Tibial artery (tissue), 4 donors: ENCODE measurements at places on chromosomes 7 and 10.

DNA sequence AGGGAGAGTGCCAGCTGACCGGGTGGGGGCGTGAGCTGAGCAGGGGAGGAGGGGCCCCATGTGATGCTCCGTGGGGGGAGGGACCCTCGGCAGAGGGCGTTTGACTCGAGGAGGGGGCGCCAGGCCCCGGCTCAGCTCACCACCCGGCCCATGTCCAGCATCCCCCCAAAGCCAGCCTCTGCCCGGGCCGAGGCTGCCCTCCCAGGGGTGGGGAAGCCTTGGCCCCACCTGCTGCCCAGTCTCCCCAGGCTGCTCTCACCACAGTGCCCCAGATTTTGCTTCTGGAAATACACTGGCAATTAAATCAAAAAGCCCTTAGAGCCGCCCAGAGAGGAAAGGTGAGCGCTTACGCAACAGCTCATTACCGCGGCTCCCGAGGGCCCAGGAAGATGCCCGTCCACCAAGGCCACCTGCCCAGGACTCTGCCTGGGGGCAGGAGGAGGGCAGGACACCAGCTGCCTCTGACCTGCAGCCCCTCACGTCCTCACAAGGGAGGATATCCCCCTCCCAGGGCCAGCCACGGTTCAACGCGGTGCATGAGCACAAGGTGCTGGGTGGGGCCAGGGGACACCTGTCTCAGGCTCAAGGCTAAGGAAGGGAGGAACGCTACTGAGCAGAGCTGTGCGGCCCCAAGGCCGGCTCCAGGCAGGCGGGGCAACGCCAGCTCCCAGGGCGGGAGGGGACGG lies 70.0 kb upstream of the INPP5A start:
- no peak for DNase-seq

DNA sequence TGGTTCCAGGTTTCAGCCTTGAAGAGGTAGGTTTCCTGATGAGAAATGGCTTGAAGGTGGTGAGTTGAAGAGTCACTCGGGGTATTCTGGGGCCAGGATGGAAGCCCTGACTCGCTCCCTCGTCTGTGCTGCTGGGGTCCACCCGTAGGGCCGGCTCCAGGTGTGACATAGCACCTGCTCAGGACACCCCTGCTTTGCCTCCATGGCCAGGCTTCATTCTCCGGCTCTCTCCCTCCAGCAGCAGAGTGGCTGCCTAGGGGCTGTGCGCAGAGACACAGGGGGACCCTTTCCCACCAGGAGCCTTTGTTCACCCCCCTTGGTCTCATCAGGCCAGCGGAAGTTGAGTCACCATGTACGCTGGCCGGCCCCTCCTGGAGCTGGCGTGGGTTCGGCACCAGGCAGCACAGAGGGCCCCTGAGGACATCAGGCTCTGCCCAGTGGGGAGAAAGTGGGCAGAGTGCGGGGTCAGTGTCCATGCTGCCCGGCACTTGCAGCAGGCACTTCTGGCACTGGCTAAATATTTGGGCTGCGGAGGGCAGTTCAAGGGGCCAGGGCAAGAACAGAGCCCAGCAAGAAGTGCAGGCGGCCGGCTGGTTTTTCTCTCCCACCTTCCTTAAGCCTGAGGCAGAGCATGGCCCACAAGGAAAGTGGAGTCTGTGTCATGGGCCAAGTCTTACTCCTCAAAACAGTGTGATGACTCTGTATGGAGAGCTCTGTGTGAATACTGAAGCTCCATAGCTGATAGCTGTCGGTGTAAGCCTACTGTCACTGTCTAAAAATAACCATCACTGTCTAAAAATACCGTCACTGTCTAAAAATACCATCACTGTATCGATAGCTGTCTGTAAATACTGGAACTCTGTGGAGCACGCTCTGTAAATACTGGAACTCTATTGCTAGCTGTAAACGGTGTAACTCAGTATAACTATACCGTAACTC lies 3.7 kb upstream of the PRKAR1B start:
- DNase-seq, result no peak

DNA sequence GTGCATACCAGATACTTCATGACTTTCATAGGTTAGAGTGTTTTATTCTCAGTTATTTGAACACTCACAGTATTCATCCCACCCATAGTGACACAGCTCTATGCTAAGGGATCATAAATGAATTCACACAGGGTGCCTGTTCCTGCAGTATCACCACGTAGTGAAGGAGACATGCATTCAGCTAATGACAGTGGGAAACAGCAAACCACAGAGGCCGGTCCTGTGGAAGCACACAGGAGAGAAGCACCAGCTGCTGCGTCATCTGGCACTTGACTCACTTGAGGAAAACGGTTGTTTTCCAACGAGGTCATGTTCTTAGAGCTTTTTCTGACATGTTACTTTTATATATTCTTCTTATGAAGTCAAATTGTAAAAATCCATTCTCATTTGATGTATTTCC lies 73.0 kb downstream of the UBE3C start:
- DNase-seq, result no peak

DNA sequence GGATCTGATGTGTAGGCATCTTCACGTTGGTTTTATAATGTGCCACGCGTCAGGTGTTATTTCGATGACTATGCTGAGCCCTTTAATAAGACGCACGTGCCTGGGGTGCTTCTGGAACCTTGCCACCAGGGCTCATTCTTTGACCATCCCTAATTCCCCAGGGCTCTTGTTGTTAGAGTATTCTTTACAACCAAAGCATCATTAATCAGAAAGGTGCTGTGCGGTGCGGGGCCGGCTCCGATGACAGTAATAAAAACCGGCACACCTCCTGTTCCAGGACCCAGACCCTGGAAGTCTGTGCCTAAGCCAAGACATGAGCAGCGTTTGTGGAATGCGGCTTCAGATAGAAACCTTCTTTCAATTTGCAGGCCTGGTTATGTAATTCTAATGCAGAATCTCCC lies 58.4 kb downstream of the MGMT start:
- no peak for DNase-seq

GRCh38 chr7:17690030-17690429 lies 250.3 kb downstream of the SNX13 start:
- no peak for DNase-seq

GRCh38 chr7:106720641-106721040 lies 59.7 kb upstream of the CCDC71L start:
- no peak for DNase-seq

GRCh38 chr7:147079083-147079482 lies 962.5 kb downstream of the CNTNAP2 start:
- no peak for DNase-seq

GRCh38 chr10:124704428-124705380 lies 39.5 kb downstream of the FAM53B start:
- DNase-seq, result no peak

GRCh38 chr7:25454020-25454419 lies 225.7 kb upstream of the NPVF start:
- DNase-seq, result no peak

DNA sequence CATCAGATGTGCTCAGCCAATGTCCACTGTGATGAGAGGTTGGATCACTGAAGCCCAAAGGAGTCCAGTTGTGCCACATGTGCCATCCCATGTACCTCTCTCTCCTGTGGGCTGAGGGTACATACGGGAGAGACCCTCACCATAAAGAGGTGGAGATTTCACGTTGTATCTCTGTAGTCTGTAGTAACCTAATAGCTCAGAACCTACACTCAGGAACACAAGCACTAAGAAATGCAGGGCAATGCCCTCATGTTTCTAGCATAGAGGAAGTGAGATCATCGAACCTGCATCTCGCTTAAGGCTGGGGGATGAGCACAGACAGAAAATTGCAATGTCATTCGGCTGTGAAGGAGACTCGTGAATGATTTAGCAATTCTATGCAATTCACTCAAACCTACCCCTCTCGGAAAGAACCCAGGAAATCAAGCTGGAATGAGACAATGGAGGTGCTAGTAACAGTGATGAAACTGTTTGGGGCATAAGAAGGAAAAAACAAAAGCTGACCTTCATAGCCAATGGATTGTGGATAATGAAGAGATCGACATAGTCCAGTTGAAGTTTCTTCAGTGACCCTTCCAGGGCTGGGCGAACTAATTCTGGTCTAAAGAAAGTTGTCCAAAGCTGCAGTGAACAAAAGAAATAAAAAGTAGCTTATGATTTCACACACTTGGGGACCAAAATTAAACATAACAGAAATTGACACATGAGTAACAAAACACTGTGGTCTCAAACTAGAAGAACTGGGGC lies 80.3 kb upstream of the UCN3 start:
- DNase-seq, result no peak

DNA sequence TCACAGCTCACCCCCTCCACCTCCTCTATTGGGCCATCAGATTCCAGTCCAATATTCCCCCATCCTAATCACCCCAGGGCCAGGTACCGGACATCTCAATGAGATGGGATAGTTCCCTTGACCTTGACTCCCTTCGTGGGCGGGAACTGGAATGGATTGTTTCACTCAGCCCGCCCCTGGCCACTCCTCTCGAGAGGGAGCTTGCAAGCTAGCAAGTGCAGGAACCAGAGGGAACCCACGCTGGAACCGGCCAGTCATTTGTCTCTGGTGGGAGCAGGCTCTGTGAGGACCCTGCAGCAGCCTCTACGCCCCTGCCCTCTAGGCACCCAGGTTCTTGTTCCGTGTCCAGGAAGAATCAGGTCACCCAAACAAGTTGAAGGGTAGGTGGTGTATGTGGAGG lies 11.0 kb upstream of the RADIL start:
- DNase-seq, result no peak

DNA sequence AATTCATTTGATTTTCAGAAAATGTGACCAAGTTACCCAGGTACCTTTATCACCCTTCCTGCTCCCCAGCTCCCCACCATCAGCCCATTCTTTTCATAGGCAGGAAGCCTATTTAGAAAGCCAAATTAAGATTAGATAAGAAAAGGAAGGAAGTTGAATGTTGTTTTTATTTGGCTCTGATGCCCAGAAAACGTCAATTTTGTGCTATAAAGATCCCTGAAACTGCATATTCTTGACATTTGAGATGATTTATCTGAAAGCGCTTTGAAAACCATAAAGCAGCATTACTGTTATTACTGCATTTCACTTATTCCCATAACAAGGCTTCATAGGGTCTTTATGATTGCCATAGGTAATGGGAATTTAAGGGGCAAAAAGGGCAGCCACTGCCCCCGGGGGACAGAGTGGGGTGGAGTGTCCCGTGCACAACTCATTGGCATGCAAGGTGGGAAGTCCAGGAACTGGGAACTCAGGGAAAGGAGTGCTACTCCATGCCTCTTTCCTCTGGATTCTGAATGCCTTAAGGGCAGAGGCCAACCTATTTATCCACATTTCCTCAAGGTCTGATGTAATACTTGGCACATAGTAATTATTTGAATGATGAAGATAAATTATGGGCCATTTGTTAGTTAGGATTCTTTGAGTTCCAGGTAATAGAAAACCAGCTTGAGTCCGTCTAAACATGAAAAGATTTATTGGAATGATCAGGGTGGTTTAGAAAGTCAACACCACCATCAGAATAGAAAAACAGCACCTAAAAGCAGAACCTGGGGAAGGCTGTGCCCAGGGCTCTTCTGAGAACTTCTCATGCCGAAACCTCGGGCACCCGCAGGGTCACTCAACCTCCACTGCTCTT lies 100.6 kb upstream of the ELMO1 start:
- no peak for DNase-seq

DNA sequence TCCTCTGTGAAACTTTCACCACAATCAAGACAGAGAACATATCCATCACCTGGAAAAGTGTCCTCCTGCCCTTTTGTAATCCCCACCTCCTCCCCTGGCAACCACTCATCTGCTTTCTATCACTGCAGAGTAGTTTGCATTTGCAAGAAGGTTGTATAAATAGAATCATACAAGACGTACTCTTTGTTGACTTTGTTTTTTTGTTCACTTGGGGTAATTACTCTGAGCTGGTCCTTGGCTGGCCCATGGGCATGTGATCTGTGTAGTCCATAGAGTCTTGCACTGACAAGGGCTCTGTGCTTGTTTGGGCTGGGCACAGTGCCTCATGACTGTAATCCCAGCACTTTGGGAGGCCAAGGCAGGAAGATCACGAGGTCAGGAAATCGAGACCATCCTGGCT lies 7.8 kb upstream of the HACD1 start:
- no peak for DNase-seq

DNA sequence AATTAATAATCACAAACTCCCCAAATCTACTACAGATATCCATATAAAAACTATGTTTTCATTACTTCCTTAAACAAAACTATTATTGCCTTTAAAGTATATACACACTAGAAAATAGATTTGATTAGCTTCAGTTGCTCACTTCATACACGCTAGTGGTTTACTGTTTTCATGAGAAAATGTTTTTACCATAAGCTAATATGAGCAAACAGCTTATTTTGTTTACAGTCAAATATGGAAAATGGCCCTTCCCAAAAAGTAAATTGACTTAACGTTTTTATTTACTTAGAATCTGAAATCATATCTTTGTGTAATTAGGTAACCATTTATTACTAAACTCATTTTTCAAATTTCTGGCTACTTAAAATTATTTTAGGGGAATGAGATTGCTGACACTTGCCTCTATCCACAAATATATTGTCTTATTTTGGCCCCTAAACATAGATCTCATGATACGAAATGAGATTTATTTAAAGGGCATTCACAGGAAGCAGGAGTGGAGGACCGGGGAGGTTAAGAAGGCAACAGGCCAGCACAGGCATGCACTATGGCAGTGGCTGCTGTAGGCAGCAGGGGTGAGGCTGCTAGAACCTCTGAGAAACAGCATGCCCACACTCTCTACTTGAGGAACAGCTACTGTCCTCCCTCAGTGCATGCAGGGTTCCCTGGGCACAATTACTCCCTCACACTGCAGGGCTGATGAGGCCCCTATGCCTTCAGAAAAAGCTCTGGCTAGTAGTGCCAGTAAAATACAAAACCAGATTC lies 29.6 kb upstream of the SOSTDC1 start:
- DNase-seq, result no peak

DNA sequence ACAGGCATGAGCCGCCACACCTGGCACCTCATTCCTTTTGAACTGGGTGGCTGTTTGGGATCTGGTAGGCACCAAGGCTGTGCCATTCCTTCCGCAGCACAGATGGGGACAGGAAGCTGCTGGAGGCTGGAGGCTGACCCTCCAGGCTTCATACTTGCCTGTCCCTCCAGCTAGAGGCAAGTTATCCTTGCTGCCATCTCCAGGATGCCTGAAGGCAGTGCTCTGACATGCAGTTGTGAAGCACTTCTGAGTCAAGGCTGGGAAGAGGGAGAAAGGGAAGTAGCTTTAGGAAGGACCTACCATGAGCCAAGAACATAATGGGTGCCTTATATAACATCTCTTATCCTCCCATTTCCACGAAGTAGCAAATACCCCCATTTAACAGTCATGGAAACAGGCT lies 9.5 kb downstream of the MARVELD1 start:
- DNase-seq, result no peak

DNA sequence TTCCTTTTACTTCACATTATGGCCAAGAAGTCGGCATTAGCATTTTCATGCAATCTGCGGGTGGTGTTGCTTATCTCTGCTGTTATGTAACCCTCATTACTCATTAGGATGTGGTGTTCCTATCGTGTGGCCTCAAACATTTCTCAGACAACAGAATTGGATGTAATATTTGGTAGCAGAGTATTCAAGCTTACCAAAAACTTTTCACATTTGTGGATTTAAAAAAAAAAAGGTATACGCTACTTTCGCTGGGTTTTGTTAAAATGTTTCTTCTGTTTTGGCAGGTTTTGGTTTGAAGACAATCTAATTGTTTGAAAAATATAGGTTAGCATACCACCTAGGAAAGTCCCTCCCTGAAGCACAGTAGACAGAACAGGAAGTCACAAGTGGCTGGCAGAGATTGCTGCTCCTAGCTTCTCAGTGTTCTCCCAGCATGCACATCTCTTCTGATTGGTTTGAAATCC lies 128.8 kb downstream of the GATA3 start:
- DNase-seq, result no peak

- no peak for DNase-seq
Observed at GRCh38 chr7:77209479-77210139, 10.0 kb upstream of the FGL2 start.

GRCh38 chr10:71103961-71104360 lies 108.4 kb upstream of the UNC5B start:
- no peak for DNase-seq
